Activated CD4-positive, alpha-beta T cell treated with anti-CD3 and anti-CD28 coated beads for 1 hour (primary cell): ENCODE measurements at places on chromosomes 1 and 21.

GRCh38 chr1:106880226-106880625 lies 176.2 kb upstream of the PRMT6 start:
- DNase-seq = no peak

DNA sequence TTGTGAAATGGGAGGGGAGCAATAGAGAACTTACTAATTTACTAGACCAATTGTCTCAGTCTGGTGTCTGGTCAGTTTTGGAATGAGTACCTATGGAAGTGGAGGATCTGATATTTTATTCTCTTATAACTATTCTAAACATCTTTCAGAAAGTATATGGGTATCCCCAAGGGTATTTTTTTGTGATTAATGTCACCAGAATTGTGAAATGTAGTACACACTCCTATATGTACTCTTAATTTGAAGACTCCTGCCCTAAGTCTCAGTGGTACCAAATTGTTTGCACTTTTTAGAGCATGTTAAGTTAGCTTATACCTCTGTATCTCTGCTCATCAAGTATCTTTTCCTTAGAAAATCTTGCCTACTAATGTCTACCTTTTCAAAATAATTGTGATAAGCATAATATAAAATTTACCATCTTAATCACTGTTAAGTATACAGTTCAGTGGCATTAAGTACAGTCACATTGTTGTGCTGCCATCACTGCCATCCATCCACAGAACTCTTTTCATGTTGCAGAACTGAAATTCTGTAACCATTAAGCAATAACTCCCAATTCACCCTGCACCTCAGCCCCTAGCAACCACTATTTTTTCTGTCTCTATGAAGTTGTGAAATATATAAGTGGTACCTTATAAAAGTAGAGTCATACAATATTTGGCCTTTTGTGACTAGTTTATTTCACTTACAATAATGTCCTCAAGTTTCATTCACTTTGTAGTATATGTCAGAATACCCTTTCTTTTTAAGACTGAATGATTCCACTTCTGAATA lies 40.5 kb downstream of the SLC30A7 start:
- no peak for DNase-seq

DNA sequence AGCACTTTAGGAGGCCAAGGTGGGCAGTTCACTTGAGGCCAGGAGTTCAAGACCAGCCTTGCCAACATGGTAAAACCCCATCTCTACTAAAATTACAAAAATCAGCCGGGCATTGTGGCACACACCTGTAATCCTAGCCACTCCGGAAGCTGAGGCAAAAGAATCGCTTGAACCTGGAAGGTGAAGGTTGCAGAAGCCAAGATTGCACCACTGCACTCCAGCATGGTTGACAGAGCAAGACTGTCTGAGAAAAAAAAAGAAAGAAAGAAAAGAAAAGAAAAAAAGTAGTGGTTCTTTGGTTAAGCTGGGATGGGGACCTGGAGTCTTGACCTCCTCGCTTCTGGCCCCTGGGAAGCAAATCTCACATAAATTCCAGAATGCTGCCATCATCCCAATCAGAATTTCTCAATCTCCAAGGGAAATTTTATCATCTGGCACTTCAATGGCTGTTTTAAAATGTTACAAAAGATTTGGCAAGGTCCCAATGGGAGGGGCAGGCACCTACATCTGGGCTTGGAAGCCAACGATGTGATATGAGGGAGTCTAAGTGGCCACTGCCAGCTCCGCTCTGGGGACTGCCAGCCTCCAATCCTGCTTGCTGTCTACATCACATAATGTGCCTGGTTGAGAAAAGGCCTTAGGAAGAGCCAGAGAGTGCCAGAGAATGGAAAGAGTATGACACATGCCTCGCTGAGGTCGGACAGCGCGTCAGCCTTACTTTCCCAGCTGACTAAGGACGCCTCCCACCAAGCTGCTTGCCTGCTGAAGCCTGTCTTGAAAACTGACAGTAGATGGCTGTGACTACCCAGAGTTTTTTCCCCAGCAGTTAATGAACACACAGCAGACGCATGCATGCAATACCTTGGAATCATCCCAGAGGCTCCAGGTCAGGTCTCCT lies 42.1 kb upstream of the SRP9 start:
- DNase-seq = no peak

GRCh38 chr1:112688781-112689193 lies 14.3 kb downstream of the MOV10 start:
- no peak for DNase-seq

- no peak for DNase-seq
Measured at GRCh38 chr1:101388904-101389546, 152.2 kb downstream of the S1PR1 start.

DNA sequence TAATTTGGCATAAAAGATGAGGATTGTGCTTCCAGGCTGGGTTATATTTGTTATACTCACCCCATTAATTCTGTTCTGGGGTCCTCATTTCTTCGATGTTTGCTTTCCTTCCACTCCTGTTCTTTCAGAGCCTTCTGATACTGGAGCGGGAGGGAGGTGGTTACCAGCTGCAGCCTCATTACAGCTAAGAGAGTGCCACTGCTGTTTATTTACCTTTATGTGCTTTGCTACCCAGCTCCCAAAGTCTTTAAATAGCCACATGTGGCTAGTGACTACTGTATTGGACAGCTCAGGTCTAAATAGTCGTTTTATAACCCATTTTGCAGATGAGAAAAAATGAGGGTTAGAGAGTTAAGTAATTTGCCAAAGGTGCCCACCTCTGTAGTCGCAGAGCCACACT lies 25.1 kb downstream of the PLEKHM2 start:
- no peak for DNase-seq

DNA sequence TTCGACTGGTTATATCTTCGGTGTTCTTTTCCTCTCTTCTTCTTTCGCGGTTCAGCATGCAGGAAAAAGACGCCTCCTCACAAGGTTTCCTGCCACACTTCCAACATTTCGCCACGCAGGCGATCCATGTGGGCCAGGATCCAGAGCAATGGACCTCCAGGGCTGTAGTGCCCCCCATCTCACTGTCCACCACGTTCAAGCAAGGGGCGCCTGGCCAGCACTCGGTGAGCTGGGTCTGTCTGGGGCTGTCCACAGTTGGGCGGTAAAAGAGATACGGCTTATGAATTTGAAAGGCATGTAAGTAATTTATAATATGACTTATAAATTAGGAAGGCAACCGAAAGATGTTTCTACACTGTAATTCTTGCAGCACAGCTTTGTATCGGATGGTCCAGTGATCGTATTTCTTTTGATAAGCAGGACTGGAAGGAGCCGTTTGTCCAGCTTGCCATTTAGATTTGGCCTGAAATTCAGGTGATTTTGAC lies 334 bp downstream of the CTH start:
- no peak for DNase-seq

- no peak for DNase-seq
Measured at GRCh38 chr1:201586806-201587205, 47.9 kb downstream of the NAV1 start.

DNA sequence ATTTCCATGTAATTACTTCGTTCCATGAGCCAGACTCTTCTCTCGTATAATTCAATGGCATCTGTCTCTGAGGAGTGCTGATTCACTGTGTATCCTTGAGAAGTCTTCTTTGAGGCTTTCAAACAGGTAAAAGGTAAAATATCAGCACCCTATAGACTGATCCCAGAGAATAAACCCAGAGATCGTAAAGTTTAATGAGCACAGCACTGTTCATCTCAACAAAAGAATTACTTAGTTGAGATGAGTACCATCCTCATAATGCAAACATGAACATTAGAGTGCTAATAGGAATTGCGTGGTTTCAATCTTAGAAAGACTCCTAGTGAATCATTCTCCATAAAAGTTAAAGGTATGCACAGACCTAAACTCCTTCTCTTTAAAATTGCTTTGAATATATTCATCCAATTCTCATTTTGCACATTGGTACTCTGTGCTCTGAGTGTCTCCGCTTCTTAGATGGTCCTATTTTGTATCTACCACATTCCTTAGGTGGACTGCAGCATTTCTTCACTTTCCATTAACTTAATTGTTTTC lies 97.2 kb downstream of the TBX15 start:
- no peak for DNase-seq
